ENCODE measurements at places on chromosomes 11 and 22.

- DNase-seq = no peak
These were observed 14.2 kb downstream of the PEX26 start for GRCh38 chr22:18091916-18092526.

GRCh38 chr22:19779685-19780268, 19.2 kb downstream of the TBX1 start:
- no peak for DNase-seq

GRCh38 chr11:12914400-12914912, 94.7 kb upstream of the RASSF10 start:
- no peak for DNase-seq

DNA sequence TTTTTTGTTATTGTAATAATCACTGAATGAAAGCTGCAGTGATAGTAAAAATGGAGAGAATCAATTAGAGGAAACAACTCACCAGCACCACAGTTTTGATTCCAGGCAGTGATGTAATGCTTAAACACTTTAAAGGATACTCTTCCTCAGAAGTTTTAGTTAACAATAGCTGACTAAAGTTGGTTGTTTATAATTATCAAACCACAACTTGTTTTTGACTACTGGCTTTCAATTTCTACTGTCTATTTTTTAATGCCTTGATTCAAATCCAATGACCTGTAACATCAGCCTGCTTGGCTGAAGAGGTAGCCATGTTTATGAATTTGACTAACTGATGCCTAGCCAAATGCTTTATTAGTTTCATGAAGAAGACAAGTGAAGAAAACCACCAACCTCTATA, 18.2 kb upstream of the CASP12 start:
- no peak for DNase-seq

DNA sequence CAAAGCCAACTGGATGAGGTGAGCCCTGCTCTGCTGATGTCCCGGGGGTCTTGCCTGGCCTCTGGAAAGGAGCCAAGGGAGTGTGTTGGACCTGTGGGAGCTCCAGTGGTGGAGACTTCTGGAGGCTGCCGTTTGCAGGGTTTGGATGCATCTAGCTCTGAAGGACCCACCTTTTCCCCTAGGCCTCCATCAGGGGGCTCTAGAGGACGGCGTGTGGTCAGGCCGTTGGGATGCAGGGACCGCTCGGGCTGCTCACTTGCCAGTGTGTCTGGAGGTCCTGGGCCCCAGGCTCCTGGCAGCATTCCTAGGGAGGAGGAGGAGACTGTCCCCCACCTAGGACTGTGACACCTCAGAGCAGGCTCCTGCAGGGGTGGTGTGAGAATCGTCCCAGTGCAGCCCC, 58.3 kb downstream of the PRDM11 start:
- DNase-seq = no peak

DNA sequence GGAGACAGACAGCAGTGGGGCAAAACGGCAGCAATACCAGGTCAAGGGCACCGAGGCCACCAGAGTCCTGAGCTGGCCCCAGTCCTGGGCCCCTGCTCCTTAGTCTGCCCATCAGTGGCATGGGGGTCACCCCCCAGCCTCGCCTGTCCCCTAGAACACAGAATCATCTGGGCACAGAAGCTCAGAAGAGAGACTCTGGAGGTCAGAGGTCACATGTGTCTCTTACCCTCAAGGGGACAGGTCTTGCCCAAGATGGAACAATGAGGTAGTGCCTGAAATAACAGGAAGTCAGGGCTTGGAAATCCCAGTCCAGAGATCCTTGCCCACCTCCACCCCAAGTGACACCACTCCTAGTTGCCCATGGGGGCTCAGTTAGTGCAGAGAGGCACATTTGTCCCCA, 20.6 kb downstream of the PDE2A start:
- DNase-seq = no peak

DNA sequence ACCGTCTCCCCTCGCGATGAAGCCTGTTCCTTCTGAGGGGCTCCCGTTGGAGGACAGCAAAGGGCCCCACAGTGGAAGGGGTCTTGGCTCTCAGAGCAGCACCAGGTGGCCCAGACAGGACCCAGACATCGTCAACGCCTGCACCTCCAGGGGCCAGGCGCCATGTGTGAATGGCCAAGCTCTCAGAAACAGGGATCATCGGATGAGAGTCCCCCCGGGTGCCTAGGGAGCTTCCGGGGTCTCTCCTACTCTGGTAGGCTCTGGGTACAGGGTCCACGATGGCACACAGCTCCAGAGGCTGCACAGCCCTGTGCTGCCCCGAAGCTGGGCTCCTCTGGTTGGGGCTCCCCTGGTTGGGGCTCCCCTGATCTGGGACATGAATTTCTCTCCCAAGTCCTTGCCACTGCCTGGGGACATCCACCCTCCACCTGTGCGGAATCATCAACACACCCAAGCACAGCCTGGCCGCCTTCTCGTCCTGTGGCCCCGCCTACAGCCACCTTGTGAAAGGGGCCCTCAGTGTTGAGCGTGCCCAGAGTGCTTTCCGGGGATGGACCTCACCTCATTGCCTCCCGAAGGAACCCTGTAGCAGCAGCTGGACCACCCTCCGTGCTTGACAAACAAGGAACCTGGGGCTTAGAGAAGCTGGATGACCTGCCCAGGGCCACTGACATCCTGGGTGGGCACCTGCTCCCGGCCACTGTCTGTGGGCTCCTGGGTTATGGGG, 929.0 kb downstream of the BRD1 start:
- no peak for DNase-seq

GRCh38 chr11:85809863-85810262, 1.1 kb downstream of the SYTL2 start:
- peak; percentile 19 for DNase-seq

- DNase-seq = no peak
These were observed 152.5 kb downstream of the FBXO7 start for GRCh38 chr22:32627091-32627490.

- no peak for DNase-seq
These were observed 612 bp downstream of the GTSE1 start for GRCh38 chr22:46297151-46297812.

Measured in stimulated activated naive CD4-positive, alpha-beta T cell (primary cell).